ENCODE measurements at places on chromosomes 5 and 9. TPM values are rescaled to one million over a fixed set of nuclear protein-coding genes. Genes with fewer than 3 reads are reported as not detected.

DNA sequence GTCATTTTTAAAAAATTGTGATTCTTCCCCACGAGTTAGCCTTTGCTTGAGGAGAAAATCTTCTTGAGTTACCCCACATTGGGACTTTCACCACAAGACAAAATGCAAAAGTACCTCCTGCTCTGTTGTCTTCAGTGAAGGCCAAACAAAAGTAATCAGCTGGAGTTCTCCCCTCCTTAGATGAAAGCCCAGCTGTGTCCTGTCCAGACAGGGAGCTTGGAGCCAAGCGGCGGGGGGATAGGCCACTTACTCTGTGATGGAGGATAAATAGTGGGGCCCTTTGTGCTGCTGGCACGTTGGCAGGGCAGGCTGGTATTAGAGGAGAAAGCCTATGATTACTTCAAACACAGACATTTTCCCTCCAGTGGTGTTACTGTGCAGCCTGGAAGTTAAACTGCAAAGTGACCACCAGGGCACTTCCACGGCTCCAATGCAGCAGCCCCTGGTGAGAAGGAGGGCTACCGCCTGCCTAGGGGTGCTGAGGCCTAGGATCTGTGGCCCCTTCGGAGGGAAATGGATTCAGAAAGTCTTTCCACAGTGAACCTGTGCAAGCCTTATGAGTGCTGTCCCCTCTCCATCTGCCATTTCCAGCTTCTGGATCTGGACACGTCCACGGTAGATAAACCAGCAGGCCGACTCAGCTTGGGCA is 155.0 kb downstream of the TMEM167A start:
- DNase-seq = no peak

DNA sequence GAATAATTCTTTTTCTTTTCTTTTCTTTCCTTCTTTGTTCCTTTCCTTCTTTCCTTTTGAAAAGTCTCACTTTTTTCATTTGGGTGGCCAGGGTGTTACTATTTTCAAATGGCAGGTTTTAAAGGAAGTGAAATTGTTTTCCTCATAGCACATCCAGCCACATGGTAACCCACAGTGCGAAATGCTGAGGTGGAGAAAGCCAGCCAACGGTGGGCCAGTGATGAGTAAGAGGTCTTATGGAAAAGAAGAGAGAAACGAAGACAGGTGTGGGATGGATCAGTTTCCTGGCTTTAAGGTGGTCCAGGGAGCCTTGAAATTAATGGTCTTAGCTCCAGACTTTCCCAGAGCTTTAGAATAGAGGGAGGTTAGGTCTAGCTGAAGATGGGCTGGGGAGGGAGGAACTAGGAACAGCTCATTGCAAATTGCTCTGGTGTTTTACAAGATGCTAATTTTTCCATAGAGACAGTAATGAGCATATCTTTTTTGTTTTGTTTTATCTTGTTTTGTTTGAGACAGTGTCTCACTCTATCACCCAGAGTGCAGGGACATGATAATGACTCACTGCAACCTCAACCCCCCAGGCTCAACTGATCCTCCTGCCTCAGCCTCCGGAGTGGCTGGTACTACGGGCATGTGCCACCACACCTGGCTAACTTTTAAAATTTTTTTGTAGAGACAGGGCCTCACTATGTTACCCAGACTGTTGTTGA is 17.8 kb downstream of the ITK start:
- DNase-seq = no peak

GRCh38 chr9:127417131-127418036 is 6.8 kb upstream of the ZNF79 start:
- DNase-seq = no peak

The NR6A1 gene
- 0.53 TPM for total RNA-seq

DNA sequence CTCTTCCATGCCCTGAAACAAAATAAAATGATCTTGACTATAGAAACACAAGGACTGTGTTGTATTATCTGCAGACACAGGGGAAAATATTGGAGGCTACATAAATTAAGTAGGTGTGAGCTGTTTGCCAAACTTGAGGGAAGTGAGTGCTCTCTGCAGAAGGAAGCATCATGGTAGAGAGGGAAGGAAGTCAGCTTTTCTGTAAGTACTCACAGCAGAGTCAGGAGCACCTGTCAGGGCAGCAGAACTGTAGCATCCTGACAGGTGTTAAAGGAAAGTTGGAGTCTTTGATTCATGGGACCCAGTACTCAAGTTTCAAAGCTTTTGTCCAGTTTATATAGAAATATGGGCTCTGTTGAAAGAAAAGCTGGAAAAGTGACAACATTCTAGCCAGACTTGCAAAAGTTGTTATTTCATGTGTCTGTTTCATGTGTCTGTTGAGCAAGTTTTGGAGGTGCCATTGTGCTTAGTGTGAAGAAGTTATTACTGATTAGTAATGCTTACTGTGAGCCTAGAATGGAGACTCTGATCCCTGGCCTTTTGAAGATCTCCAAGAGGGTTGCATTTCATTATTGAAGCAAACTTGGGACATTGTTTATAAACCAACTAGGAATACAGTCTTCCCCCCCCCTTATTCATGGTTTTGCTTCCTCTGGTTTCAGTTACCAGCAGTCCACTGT is 194.7 kb downstream of the SPATA31D1 start:
- DNase-seq = no peak

The FCN1 gene
- total RNA-seq = not detected

The CA9 gene
- 3.9 TPM for total RNA-seq

GRCh38 chr5:121462441-121462840 is 389.2 kb upstream of the FTMT start:
- no peak for DNase-seq

DNA sequence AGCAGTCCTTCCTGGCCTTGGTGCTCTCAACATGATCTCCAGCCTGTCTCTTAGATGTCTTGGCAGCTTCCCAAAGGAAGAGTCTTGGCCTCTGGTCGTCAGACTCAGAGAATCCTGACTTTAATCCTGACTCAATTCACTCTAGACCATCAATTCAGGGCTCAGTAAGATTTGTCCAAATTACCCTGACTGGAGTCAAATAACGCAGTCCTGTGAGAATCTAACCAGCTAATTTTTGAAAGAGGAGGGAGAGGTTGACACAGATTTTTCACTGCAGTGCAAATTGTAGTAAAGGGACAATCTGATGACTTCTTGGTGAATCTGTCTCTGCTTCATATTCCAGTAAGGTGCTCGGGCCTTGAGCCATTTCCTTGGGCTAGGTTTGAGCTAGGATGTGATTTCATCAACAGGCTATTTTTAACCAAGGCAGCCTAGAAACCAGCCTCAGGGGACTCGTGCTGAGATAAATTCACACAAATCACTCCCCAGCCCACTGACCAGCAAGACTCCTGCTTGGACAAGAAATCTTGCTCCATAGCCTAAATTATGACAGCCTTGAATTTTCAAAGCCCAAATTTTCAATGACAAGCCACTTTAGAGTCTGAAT is 257.4 kb downstream of the ENC1 start:
- DNase-seq = no peak

DNA sequence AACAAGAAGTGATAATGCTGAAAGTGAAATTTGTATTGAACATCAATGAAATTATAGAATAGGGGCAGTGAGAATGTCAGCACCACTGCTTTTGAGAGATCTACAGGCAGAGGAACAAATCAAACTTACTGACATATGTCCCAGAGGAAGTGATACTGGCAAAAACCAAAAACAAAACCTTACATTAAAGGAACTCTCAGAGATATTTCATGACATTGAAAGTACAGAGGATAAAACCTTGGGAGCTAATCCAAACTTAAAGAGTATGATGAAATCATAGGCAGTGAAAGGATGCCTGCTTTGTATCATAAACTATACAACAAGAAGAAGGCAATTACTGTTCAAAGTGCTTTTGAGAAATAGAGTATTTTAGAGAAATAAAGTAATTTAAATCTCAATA is 90.4 kb upstream of the SV2C start:
- no peak for DNase-seq

GRCh38 chr5:32074401-32074800 is 99.7 kb downstream of the GOLPH3 start:
- no peak for DNase-seq

- DNase-seq = no peak
Measured at GRCh38 chr9:113454914-113455761, 8.4 kb upstream of the RGS3 start.

DNA sequence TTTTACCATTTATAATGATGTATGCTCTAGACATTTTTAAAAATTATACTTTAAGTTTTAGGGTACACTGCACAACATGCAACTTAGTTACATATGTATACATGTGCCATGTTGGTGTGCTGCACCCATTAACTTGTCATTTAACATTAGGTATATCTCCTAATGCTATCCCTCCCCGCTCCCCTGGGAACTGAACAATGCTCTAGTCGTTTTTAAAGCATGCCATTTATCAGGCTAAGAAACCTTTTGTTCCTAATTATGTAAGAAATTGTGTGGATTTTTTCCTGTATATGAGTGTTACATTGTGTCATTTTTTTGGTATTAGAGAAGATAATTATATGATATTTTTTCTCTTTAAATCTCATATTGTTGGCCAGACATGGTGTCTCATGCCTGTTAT is 72.8 kb upstream of the SGCD start:
- no peak for DNase-seq

The CARTPT gene
- 12.7 TPM for total RNA-seq

DNA sequence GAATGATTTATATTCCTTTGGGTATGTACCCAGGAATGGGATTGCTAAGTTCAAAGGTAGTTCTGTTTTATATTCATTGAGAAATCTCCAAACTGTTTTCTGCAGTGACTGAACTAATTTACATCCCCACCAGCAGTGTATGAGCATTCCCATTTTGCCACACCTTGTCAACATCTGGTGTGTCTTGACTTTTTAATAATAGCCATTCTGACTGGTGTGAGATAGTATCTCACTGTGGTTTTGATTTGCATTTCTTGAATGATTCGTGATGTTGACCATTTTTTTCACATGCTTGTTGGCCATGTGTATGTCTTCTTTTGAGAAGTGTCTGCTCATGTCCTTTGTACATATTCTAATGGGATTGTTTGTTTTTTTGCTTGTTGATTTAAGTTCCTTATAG is 421.5 kb downstream of the KIAA0825 start:
- no peak for DNase-seq

GRCh38 chr9:6739218-6739617 is 18.6 kb upstream of the KDM4C start:
- DNase-seq = no peak

DNA sequence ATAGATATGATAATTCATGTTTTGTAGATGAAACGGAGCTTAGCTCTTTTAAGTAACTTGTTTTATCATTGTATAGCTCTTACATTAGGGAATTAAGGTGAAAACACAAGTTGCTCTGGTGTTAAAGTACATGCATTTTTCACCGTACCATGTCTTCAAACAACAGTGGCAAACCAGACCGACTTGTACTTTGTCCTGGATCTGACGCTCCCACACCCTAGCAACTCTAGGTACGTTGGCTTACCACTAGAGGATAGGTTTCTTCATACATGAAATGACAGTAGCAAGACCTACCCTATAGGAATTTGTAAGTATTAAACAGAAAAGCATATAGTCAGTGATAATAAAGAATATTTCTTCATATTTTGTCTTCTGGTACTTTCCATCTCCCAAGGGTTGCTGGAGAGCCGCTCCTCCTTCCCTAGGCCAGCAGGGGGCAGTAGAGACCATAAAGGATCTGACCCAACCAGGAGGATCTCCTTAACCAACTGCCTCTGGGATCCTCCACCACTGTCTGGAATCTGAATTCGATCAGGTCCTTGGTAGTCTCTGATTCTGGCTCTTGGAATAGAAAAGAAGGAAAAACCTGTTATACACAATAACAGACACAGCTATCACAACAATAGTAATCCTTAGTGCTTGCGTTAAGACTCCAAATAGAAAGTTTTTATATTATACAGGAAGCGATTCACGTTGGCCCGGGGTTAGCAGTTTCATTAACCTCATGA is 136.7 kb downstream of the CAVIN4 start:
- no peak for DNase-seq

- DNase-seq = no peak
Measured at GRCh38 chr5:176151281-176151680, 86.9 kb upstream of the SIMC1 start.

DNA sequence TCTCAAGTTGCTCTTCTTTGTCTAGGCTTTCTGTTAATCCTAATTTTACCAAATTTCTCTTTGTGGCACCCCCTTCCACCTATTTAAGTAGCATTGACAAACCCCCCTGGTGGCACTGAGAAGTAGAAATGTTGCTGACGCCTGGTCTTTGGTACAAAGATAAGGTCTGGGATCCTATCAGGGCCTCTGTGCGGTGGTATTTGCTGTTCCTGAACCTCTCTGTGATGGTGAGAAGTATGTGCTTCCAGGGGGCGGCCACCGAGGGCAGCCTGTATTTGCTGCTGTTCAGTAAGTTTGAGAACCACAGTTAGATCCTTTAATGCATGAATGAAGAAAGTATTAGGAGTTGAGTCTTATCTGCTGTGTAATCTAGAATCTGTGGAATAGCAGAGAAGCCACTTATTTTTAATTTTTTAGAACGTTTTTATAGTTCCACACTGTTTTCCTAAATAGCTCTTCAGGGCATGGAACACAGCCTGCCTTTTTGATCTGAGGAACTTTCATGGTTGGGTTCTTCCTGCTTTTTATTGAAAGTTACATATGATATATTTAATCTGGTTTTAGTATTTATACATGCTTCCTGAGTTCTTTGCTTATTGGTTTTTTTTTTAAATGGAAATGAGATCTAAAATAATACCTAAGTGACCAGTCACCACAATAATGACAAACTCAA is 124.2 kb downstream of the TRIO start:
- DNase-seq = no peak

The CDH9 gene
- total RNA-seq = not detected

DNA sequence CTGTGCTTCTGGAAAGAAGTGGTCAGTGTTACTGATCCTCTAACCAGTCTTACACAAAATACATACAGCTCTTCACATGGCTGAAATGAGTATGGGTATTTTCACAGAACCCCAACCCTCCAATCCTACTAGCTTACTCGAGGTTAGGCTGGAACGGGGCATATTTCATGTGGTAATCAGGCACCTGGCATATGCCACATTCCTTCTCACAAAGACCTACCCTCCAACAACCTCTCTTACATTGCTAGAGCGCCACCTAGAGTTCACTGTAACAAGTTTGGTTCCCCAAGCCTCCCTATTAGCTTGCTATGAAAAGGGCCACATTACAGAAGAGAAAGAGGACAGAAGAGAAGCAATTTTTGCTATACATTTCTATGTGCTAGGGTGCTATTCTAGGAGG is 597.3 kb downstream of the PRELID2 start:
- no peak for DNase-seq

DNA sequence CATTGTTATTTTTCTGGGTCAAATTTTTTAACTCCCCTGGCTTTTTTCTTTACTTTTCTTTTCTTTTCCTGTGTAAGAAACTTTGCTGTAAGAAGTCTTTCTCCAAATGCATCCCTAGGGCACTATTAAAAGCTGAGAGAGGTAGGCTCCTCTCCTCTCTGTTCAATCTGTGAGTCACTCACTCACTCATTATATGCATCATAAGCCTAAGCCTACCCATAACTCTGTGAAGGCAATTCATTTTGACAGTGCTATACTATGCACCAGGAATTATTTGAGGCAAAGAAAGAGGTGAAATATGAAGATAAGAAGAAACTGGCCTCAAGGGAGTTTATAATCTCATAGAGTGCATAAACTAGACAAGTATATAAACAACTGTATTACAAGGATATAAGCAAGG is 67.9 kb upstream of the PRR16 start:
- DNase-seq = no peak
